ENCODE measurements at places on chromosomes 1 and 21. TPM values are rescaled to one million over a fixed set of nuclear protein-coding genes. Genes with fewer than 3 reads are reported as not detected.

- no peak for DNase-seq
These were observed 518.6 kb upstream of the ZP4 start for GRCh38 chr1:238409191-238409850.

GRCh38 chr1:191888996-191889622, 269.2 kb upstream of the RGS18 start:
- DNase-seq, result no peak

- DNase-seq, result no peak
These were observed 30.7 kb upstream of the KIAA1614 start for GRCh38 chr1:180881806-180882509.

DNA sequence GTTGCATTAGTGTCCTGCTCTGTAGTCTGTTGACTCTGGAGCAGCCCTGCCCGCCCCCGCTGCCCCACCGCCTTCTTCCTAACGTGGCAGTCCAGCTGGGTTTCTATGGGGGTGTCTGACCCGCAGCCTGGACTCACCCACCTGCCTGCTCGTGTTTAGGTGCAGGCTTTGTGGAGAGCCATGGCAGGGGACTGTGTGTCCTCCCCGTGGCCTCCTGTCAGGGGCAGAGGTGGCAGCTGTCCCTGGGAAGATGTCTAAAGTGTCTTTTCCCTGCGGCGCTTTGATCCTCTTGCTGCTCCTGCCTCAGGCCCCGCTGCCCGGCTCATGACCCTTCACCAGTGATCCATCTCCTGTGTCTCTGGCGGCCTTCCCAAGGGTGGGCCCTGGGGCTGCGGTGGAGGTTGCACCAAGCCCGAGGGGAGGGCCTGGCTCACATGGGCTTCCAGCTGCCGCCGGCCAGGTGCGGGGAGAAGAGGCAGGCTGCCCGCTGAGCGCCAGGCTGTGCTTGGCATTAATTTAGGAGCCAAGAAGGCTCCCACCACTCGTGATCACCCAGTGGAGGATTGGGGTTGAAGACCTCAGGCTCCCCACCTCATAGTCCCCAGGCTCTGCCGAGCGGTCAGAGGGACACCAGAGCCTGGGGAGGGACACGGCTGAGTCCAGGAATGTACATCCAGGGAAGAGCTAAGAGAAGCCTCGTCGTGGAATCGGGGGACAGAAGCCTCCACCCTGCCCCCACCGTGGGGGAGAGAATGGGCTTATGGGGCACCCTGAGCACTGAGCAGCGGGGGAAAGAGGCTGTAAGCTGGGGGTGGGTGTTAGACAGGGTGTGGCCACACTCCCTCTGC, 44.1 kb downstream of the COL18A1 start:
- no peak for DNase-seq

- no peak for DNase-seq
These were observed 40.5 kb downstream of the EPHB2 start for GRCh38 chr1:22751124-22751531.

TSSK3 gene
- total RNA-seq, result 2.6 TPM

IL12RB2 gene
- 0.22 TPM for total RNA-seq

CR1 gene
- total RNA-seq, result 4.1 TPM
